ENCODE measurements at places on chromosomes 4 and X.
A peak's percentile ranks its signal among the peaks of the same experiment; 100 is the strongest.

DNA sequence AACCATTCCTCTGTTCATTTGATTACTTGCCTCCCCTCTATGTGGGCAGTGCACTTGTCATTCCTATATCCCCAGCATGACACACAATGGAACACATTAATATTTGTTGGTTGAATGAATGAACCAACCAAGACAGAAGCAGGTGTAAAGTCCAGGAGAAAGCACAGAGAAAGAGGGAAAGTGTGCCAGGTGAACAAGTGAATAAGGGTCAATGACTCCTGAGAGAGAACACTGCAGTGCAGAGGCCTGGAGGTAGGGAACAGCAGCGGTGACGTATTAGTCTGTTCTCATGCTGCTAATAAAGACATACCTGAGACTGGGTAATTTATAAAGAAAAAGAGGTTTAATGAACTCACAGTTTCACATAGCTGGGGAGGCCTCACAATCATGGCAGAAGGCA lies 53.1 kb downstream of the USP46 start:
- no peak for DNase-seq

DNA sequence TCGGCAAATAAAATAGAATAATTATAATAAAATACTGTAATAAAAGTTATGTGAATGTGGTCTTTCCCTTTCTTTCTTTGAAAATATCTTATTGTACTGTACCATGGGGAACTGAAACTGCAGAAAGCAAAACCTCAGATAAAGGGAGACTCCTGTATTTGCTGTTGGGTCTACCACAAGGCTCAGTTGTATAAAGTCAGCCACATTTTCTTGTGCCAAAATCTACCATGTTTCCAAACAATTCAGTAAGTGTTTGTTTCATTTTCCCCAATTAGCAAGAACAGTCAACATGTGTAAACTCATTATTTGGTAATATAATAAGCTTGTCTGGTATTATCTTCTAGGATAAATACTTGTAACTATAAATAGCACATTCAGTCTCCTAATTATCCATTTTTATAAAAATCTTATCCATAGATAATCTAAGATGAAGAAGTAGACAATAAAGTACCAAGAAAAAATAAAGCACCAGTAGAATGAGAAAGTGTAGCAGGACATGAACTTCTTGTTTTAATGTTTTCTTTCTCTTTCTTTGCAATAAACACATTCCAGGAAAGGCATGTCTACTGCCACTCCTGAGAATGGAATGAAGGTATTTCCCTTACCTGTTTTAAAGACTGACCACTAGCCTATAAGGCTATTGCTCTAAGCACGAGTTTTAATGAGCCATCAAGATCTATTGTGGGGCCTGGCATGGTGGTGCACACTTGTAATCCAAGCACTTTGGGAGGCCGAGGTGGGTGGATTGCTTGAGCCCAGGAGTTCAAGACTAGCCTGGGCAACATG lies 15.0 kb upstream of the OTUD4 start:
- no peak for DNase-seq

GRCh38 chrX:17967888-17968287 lies 106.8 kb upstream of the RAI2 start:
- DNase-seq, result no peak

DNA sequence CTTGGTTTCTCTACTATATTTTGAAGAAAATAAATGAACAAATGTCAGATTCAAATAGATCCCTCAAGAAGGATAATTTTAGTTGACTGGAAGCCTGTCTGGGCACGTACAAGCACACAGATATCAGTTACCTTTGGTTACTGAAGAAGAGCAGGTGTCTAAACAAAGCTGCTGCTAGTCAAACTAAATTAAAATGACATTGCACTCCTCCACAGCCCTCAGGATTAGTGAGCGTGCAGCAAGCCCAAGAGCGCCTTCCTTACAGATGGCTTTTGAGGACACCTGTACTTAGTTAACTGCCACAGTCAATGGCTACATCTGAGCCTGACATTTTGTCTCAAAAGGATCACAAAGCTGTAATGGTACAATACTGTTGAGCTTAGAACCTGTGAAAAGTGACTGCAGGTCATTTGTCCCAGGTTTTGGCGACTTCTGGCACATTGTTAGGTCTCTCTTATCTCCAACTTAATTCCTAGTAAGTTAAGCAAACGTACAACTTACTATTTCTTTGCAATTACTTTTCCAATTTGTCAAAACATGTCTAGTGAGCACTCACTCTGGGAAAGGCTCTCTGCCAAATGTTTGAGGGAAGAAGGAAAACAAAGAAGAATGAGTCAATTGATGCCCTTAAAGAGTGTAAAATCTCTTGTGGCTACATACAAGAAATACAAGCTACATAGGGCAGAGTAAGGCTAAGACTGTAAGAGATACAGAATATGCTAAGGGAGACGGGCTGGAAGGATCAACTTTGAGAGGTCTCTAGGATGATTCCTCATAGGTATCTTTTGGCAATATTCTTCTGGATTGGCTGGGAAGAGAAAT lies 25.6 kb upstream of the DAPP1 start:
- DNase-seq, result no peak

DNA sequence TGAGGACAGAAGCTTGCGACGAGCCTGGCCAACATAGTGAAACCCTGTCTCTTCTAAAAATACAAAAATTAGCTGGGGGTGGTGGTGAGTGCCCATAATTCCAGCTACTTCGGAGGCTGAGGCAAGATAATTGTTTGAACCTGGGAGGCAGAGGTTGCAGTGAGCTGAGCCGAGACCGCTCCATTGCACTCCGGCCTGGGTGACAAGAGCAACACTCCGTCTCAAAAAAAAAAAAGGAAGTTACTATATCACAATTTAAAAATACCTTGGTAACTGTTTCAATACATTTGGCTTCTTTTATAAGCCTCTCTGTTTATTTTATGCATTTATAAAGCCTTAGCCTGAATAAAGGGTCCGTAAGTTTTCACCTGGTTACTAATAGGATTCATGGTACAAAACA lies 46.6 kb upstream of the CHRNA9 start:
- no peak for DNase-seq

GRCh38 chrX:97159916-97160800 lies 276.4 kb downstream of the RPA4 start:
- DNase-seq, result no peak

DNA sequence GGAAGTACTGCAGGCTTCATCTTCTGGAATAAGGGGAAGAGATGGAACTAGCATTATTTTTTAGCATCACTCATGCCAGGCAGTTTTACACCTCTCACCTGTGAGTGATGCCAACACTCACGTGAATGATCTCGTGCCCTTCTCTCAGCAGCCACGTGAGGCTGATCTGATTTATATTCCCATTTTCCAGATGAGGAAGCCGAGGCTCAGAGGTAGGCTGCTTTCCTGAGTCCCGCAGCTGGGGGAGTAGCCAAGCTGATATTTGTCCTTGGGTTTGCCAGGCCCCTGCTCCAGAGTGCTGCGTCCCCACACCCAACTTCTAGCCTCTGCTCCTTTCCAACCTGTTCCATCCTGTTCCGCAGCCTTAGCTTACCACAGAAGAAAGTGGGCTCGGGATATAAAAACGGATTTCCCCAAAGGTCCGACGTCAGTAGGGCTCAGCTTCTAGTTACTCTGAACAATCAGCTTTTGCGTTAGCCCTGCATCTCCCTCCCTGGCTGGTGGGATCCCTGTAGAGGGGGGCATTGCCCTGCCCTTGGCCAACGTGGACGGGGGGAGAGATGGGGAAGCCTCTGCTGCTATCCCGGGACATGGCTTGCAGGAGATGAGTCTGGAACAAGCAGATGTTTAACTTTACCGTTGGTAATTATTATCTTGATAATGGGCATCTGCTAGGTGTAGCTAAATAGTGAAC lies 9.3 kb downstream of the EVC start:
- DNase-seq, result no peak

- no peak for DNase-seq
Measured at GRCh38 chr4:170729897-170730296, 640.1 kb upstream of the AADAT start.

- peak; percentile 62 for DNase-seq
Measured at GRCh38 chrX:101485212-101485949, at the start of gene ARMCX4. TSS of gene ARMCX4 (plus strand) at chrX:101485456. CDS start at chrX:101488590, 3,134 bp downstream.

GRCh38 chr4:90852237-90852636 lies 725.0 kb downstream of the CCSER1 start:
- no peak for DNase-seq

DNA sequence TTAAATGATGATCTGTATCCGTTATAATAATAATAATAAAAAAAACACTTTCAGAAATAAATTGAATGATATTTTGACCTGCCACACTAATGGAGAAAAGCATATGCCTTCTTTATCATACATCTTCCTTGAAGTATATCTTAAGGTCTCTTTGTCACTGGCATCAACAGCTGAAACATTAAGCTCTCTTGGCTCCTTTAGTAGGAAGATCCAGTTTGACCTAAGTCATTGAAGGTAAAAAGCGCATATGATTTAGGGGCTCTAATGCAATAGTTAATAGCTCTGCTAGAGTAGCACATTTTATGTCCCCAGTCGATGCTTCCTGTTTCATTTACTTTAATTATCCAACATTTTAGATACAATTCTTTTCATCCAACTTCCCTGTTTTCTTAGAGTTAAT lies 1010.8 kb downstream of the STPG2 start:
- no peak for DNase-seq

DNA sequence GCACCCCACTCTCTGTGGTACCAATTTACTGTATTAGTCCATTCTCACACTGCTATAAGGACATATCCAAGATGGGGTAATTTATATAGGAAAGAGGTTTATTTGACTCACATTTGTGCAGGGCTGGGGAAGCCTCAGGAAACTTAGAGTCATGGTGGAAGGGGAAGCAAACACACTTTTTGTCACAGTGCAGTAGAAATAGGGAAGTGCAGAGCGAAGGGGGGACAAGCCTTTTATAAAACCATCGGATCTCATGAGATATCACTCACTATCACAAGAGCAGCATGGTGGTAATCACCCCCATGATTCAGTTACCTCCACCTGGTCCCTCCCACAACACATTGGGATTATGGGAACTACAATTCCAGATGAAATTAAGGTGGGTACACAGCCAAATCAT lies 766.9 kb upstream of the PCDH10 start:
- no peak for DNase-seq

DNA sequence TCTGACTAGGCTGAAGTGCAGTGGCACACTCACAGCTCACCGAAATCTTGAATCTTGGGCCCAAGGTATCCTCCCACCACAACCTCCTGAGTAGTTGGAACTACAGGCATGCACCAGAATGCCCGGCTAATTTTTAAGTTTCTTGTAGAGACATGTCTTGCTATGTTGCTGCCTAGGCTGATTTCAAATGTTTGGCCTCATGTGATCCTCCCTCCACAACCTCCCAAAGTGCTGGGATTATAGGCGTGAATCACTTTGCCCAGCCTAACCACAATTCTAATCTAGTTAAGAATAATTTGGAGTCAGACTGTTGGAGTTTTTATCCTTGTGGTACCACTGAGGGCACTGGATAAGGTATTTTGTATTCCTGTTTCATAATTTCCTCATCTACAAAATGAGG lies 317.5 kb upstream of the AGA start:
- DNase-seq, result no peak

DNA sequence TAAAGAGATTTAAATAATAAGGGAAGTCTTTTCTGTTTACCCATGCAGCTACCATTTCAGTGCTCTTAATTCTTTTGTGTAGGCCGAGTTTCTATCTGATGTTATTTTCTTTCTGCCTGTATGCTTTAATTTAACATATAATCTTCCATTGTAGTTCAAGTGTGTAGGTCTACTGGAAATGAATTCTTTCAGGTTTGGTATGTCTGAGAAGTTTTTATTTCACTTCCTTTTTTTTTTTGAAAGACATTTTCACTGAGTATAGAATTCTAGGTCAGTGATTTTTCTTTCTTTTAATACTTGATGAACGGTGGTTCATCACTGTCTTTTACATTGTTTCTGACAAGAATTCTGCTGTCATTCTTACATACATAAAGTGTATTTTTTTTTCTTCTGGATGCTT lies 42.1 kb downstream of the VAMP7 start:
- DNase-seq, result no peak

- no peak for DNase-seq
Measured at GRCh38 chr4:121765971-121766538, 1.1 kb upstream of the SMIM43 start.

- no peak for DNase-seq
Measured at GRCh38 chr4:68129793-68130192, at the start of gene TMPRSS11F. TSS of gene TMPRSS11F (minus strand) at chr4:68129869. CDS start at chr4:68129820, 49 bp downstream.

DNA sequence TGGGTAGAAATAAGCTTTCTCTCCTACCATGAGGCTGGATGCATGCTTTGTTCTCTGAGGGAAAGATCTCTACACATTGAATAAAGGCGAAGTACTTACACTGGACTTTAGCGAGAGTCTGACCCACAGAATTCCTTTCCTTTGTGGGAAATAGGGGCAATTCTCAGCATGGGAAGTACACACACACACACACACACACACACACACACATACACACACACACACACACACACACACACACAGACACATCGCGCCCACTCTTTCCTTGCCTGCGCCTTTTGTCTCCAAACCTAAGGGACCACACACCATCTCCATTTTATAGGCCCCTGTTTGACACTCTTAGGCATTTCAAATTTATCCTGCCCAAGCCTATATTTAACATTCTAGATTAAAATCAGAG lies 83.8 kb downstream of the LUZP4 start:
- DNase-seq, result no peak

GRCh38 chr4:186067757-186068385 lies 1.1 kb upstream of the TLR3 start:
- DNase-seq, result peak; percentile 19

DNA sequence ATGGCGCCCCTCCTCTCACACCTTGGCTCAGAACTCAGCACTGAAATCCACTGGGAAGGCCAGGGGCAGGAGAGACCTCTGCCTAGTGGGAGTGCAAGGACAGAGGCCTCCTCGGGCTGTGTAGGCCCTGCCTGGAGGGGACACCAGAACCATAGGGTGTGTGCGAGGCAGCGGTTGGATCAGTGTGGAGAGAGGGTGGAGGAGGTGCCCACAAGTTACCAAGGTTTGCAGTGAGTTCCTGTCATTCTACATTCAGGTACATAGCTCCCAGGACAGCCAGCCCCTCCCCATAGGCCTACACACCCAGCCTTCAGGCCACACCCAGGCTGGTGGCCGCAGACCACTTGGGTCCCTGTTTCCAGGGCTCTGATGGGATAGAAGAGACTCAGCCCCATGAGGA lies 19.2 kb upstream of the SPON2 start:
- DNase-seq, result no peak

- no peak for DNase-seq
Measured at GRCh38 chrX:70234355-70234754, at the start of gene AWAT1. TSS of gene AWAT1 (plus strand) at chrX:70234655. CDS start at chrX:70234696, 41 bp downstream.

- DNase-seq, result no peak
Measured at GRCh38 chr4:167966143-167966542, 126.2 kb upstream of the ANXA10 start.

DNA sequence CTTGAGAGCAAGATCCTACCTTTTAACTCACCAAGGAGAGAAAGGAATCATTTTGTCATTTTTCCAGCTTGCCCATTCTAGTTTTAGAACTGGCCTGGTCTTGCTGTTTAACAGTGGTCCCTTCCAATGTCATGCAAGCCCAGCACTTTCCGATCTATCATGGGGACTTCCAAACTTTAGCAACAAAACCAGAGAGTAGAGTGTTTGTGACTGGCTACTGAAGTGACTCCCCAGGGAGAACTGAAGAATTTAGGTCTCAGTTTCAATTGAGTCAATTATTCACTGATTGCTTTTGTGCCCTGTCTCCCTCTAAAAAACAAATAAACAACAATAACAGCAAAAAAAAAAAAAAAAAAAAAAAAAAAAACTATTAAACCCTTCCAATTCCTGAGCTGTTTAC lies 108.3 kb downstream of the LHFPL1 start:
- DNase-seq, result no peak

GRCh38 chr4:158782551-158783360 lies 13.9 kb downstream of the FNIP2 start:
- peak; percentile 61 for DNase-seq

Data from IMR-90 (cell line).